ENCODE measurements at places on chromosomes 16 and 17.

GRCh38 chr17:62626719-62627218 lies 701 bp upstream of the MRC2 start:
- DNase-seq = no peak

DNA sequence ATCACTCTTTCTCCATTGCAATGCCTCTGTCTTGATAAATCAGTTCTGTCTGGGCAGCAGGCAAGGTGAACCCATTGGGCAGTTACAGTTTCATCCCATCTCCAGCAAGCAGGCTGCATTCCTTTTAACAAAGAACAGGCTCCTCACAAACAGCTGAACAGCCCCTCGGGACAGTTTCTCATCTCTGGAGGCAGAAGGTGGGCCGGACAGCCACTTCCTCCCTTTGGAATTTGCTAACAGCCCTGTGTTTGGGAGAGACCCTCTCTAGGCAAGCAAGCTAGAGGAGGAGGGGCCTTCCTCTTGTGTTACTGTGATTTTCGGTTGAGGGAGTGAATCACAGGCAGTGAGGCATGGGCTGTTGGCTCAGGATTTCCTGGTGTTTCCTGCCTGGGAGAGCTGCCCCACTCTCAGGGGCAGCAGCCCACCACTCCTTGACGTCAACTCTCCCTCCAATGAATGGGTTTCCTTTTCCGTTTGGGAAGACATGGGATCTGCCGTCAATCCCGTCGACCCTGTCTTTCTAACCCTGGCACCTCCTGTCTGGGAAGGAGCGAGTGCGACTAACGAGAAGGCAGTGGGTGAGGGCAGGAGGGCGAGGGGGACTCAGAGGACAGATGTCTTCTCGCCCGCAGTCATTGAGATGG lies 3.7 kb upstream of the PGS1 start:
- DNase-seq = no peak

- DNase-seq = no peak
These were observed 1.2 kb upstream of the FOXF1 start for GRCh38 chr16:86508947-86509758.

DNA sequence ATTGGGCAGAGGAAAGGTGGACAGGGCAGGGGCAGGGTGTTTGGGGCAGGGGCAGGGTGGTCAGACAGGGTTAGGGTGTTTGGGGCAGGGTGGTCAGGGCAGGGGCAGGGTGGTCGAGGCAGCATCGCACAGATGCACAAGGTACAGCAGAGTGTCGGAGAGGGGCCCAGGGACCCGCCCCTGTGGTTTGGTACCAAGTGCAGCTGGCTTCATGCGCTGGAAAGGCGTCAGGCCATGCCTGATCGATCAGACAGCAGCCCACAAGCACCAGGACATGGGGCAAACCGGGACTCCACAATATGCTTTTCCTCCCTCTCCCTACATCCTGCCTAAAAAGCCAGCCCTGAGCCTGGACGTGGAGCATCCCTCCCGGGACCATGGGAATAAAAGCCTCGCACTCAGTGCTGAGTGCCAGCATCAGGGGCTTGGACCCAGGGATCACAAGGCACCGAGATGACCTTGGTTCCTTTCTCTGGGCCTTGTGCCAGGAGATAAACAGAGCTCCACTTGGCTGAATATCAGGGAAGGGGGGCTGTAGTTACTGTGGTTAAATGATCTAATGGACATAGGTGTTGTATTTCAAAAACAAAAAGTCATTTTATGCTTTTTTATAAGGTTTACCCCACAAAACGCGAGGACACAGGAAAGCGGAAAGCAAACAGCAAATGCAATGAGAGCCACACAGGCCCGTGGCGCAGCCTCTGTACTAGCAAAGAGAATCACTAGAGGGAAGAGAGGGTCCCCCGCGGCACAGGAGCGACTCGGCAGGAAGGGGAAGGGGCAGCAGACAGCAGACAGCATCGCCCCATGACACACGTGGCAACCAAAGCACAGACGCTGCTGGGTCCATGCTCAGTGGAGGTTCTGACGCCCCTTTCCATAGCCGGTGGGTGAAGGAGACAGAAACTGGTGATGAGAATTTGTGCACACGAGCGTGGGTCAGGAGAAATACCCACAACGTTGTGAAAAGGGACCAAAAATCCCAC lies 5.3 kb upstream of the HEXD start:
- DNase-seq = no peak

DNA sequence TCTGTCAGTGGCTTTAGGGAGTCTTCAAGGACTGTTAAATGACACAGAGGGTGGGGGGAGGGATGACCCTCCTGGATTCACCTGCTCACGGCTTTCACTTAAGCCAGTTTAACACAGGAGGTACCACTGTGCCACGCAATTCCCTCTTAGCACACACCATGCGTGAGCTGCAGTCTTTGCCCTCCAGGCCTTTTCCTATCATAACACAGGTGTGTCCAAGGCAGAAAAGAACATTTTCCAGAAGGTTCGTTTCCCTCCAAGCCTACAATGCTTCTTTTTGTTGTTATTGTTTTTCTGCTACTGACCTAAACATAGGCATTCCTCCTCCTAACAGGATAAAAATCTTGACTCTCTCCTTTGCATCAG lies 1.1 kb downstream of the ZFHX3 start:
- no peak for DNase-seq

- DNase-seq = no peak
These were observed 5.2 kb downstream of the KRT39 start for GRCh38 chr17:40961591-40961990.

- DNase-seq = no peak
These were observed 36.6 kb upstream of the TMEM132E start for GRCh38 chr17:34542700-34543336.

DNA sequence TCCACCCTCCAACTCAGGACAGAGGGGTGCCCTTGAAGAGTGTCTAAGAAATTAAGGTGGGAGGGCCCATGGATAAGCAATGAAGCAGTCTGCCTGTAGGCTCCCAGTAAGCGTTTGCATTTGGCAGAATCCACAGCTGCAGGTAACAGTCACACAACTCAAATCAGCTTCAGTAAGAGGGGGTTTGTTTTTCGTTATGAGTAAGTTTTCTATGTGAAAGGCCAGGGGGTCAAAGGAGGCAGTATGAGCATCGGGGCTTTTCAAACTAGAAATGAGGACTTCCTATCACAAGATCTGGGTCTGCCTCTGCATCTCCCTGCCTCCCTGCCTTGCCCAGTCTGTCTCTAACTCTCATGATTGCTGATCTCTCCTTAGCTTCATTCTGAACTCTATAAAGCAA lies 128.1 kb upstream of the CCL2 start:
- DNase-seq = no peak

DNA sequence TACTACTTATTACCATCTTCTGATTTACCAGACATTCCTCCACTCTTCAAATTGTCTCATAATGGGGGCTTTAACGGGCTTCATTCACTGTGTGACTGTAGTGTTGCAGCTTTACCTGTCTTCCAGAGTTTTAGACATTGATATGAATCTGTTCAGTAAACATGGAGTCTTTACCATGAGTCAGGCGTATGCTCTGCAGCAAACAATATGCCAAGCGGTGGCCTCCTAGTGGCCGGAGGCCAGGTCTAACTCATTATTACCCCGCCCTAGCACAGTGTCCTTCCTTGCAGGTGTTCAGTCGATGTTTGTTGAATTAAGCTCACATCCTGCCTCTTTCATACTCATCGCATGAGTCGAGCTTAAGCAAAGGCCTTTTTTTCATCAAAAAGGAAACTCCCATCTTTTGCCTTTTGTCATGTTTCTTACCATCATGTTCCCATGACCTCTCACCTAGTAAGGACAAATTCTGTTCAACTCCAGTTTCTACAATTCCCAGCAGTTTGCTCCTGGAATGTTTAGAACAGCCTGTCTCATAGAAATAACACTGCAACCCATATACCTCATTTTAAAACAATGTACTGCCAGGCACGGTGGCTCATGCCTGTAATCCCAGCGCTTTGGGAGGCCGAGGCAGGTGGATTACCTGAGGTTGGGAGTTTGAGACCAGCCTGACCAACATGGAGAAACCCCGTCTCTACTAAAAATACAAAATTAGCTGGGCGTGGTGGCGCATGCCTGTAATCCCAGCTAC lies 39.4 kb downstream of the TUBD1 start:
- DNase-seq = no peak

- DNase-seq = no peak
These were observed 15.8 kb downstream of the SHISA9 start for GRCh38 chr16:12917246-12917645.

DNA sequence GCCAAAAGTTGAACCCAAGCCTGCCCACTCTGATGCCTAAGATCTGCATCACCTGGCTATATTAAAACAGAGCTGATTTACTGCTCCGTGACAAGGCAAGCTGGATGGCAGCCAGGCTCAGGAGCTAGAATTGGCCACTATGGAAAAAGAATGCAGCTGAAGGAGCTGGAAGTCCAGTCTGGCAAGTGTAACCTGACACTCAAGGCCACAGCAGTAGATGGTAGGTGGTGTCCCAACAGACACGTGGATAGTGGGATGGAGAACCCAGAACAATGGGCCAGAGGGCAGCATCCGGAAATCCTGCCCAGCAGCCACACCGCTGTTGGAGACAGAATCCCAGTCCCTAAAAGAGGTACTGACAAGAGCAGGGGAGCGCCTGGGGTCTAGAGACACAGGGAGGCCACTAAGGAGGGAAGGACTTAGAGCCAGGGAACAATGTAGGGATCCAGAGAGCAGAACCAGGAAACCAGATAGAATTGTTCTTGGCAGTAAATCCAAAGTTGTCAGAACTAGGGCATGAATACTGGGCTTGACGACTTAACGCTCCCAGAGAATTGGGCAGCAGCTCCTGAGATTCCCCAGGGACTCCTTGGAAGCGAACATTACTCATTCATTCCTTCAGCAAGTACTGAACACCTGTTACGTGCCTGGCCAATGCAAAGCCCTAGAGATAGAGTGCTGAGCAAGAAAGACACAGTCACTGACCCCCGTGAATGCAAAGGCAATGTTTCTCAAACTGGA lies 85.7 kb downstream of the CDYL2 start:
- DNase-seq = no peak

- DNase-seq = no peak
These were observed 86.1 kb downstream of the ZNF778 start for GRCh38 chr16:89303617-89304016.

DNA sequence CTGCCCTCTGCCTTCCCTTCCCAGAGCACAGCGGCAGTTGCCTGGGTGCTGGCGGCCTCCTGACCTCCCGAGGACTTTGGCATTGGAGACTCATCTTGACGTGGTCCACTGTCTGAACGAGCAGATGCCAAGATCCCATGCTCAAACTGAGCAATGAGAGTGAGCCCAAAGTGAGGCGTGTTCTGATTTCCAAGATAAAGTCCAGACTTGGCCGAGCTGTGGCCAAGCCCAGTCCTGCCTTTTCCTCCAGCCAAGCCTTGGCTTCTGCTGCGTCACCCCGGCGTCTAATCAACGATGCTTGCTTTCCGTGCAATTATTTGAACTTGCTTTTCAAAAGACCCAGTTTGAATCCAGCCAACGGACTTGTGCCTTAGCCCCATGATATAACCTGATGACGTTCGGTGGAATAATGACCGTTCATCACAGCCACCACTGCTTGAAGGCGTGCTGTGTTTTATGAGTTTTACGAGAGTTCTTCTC lies 179.2 kb downstream of the IRF8 start:
- no peak for DNase-seq

DNA sequence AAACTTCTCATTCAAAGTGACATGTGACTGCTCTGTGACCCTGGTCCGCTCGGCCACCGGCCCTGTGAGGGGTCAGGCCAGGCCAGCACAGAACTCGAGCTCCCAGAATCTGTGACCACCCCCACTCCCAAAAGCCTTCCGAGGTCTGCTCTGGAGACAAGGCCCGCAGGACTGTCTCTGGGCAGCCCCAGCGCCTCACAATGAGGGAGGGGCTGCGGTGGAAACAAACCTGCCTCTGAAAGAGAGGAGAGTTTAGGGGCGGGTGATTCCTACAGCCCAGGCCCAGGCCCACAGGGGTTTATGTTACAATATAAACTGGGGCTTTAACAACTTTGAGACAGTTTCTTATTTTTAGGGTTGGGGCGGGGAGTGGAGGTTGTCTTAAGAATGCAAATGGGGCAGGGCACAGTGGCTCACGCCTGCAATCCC lies 19.9 kb downstream of the IGFBP4 start:
- no peak for DNase-seq

DNA sequence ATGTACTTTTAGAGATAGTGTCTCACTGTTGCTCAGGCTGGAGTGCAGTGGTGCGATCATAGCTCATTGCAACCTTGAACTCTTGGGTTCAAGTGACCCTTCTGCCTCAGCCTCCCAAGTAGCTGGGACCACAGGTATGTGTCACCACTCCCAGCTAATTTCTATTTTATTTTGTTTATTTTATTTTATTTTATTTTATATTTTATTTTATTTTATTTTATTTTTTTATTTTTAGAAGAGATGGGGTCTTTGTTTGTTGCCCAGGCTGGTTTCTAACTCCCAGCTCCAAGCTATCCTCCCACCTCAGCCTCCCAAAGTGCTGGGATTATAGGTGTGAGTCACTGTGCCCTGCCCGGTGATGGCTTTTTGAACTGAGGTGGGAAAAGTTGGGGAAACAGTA lies 35.1 kb upstream of the HS3ST4 start:
- DNase-seq = no peak
